H1 (cell line): ENCODE measurements at places on chromosomes 1 and 21.

DNA sequence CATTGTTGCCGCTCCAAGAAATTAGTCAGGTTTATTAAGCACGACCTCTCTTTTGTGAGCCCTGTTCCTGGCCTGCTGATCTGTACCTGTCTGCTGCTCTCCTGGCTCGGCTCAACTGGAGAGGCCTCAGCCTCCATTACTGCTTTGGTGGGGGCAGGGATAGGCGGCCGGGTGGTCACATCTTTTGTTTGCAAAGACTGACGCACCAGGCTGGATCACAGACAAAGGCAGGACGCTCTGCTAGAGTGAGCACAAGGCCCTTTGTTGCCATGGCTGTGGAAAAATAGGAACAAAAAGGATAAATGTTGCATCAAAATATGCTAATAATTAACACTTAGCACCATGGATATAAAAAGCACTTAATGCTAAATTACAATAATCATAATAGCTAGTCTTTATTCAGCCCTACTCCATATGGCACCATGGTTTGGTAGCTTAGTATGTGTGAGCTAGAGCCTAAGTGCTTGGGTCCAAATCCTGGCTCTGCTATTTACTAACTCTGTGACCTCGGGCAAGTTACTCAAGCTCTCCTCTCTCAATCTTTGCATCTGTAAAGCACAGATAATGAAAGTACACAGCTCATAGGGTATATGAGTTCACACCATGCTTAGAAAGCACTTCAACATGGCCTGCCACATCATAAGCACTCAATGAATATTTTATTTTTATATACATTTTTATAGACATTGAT lies 28.9 kb upstream of the HPDL start:
- DNase-seq: no peak

GRCh38 chr1:228182296-228183030 lies 16.9 kb downstream of the IBA57 start:
- no peak for DNase-seq

DNA sequence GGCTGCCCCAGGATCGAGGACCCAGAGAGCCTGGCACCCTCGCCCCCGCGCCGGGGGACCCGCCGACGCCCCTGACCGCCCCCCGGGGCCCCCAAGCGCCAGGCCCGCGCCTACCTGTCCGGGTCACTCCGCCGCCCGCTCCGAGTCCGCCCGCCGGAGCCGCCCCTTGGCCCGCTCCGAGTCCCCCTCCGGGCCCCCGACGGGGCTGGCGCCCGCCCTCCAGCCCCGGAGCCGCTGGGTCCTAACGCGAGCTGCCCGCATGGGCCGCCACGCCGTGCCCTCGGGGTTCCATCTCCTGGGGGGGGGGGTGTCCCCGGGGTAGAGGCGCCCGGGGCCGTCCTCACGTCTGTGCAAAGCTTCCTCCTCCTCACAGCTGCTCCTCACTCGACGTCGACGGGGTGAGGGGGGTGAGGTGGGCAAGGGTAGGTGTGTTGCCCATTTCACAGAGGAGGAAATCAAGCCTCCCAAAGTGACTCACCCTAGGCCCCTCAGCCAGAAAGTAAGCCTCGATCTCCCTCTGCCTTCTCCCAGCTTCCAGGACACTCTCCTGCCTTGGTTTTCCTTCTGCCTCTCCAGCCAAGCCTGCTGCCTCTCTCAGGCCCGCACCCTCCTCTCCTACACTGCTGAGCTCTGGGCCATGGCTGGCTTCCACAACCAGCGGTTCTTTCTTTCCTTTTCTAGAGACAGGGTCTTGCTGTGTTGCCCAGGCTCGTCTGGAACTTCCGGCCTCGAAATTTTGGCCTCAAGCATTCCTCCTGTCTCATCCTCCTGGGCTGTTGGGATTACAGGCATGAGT lies at the start of gene MFAP2:
Gene MFAP2 (minus strand): TSS at position 148 of the 796 bp plus-strand sequence. CDS start 2,347 bp downstream, outside the sequence.
- DNase-seq: peak; percentile 84

- no peak for DNase-seq
These were observed 23.9 kb upstream of the CYYR1 start for GRCh38 chr21:26597031-26597430.
